ENCODE measurements at places on chromosomes 13 and 19.

GRCh38 chr13:43647471-43647870, 139.3 kb downstream of the ENOX1 start:
- no peak for DNase-seq

DNA sequence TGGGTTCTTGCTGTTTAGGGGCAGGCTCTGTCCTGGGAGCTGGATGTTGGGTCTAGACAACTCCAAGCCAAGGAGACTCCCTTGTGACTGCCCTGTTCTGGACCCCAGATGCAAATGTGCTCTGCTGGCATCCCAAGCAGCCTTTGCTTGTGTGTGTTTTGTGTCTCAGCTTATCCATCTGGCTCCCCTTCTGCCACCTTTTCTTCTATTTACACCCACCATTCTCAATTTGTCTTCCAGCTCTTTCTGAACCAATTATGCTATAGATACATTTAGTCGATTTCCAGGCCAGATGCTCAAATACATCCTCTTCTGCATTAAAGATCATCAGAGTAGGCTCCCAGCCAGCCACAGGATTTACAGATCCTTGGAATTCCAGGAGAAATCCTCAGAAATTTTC, 115.0 kb upstream of the SLC7A1 start:
- no peak for DNase-seq

GRCh38 chr13:41085961-41086585, 24.8 kb downstream of the WBP4 start:
- DNase-seq, result no peak

GRCh38 chr13:19864746-19865309, 1.4 kb upstream of the ZMYM5 start:
- peak; percentile 42 for DNase-seq

- DNase-seq, result no peak
Observed at GRCh38 chr13:65926750-65927171, 1303.4 kb downstream of the PCDH9 start.

DNA sequence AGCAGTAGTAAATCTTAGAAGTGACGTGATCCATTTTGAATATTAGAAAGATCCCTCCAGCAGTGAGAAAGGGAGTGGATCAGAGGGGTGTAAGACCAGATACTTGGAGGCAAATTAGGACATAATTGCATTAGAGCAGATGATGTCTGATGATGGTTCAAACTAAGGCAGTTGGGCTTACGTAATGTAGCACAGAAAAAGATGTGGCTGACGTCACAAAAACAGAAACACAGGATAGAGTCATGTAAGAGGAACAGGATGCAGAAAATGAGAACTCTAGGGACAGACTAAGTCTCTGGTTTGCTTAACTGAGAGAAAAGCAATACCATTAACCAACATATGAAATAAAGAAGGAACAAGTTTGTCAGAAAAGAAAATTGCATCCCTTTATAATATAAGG, 392.5 kb upstream of the DACH1 start:
- DNase-seq, result no peak

DNA sequence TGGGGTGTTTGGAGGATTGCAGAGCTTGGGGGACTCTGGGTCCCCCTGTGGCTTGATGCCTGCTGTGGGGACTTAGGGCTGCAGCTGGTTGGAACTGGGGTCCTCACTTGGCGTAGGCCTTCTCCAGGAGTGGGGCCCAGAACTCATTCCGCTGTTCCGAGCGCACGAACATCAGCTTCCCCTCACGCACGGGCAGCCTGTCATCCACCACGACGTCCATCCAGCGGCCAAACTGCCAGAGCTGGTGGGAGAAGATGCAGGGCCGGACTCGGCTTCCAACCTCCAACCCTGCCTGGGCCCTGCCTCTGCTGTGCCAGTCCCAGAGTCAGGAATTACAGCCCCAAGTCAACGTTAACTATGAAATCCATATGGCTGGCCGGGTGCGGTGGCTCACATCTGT, 2.6 kb downstream of the CAPN12 start:
- DNase-seq, result no peak

- DNase-seq, result no peak
Observed at GRCh38 chr13:39253774-39254173, 215.5 kb downstream of the NHLRC3 start.

- no peak for DNase-seq
Observed at GRCh38 chr13:52892925-52893324, 44.5 kb upstream of the PCDH8 start.

Data from GM04504 (cell line).